Esophagus squamous epithelium (tissue), 5 donors: ENCODE measurements at places on chromosomes 7 and 10.

GRCh38 chr7:117017017-117017451, 63.7 kb downstream of the ST7 start:
- no peak for DNase-seq

DNA sequence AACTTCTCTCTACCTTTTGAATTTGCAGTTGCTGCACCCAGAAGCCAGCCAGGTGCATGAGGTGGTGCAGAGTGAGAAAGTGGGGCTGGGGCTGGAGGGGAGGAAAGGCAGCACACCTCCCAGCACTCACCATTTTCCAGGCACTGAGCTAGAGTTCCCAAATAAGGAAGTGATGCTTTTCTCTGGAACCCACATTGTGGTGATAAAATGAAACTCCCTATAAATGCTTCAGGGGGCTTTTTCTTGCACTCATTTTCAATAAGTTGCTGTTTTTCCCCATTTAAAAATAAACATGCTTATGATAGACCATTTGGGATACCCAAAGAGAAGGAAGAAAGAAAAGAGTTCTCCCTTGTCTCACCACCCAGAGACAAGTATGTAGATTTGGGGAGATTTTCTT, 42.8 kb upstream of the TNS3 start:
- no peak for DNase-seq

GRCh38 chr7:28104041-28104541, 76.5 kb downstream of the JAZF1 start:
- DNase-seq, result no peak

GRCh38 chr7:117217106-117218035, 105.5 kb downstream of the WNT2 start:
- DNase-seq, result no peak

DNA sequence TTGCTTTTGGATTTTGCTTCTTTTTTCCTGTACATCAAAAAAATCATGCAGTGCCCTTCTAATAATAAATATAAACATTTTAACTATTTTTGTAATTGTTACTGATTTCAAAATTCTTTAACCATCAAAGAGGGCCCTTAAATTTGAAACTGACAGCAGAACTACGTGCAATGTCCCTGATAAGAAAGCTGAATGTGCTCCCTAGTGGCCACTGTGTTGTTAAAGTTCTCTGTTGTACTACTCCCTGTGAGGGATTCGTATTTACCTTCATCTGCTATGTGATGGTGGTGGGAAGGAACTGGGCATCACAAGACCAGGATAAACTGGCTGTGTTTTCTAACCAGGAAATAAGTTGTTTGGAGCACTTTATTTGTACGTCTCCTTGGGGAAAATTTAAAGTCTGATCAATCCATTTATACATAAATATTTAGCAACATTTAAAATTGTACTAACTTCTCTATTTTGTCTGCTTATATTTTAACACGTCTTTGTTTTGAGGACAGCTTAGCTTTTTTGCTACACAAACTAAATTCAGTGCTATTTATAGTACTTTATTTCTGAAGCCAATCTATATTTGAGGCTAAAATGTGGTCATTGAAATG, 322.4 kb downstream of the HGF start:
- DNase-seq, result no peak

DNA sequence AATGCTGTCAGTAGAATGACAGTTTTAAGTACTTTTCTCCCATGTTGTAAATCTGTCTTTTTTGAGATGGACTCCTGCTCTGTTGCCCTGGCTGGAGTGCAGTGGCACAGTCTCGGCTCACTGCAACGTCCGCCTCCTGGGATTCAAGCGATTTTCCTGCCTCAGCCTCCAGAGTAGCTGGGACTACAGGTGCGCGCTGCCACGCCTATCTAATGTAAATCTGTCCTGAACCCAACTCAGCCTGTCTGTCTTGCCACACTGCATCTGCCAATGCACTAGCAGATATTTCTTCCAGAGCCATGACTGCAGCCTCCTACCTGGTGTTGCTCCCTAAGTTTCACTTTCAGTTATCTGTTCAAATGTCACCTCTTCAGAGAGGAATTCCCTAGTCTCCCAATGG, 264.1 kb downstream of the PHF14 start:
- no peak for DNase-seq

GRCh38 chr10:71378336-71379117, 18.2 kb upstream of the CDH23 start:
- DNase-seq, result no peak

DNA sequence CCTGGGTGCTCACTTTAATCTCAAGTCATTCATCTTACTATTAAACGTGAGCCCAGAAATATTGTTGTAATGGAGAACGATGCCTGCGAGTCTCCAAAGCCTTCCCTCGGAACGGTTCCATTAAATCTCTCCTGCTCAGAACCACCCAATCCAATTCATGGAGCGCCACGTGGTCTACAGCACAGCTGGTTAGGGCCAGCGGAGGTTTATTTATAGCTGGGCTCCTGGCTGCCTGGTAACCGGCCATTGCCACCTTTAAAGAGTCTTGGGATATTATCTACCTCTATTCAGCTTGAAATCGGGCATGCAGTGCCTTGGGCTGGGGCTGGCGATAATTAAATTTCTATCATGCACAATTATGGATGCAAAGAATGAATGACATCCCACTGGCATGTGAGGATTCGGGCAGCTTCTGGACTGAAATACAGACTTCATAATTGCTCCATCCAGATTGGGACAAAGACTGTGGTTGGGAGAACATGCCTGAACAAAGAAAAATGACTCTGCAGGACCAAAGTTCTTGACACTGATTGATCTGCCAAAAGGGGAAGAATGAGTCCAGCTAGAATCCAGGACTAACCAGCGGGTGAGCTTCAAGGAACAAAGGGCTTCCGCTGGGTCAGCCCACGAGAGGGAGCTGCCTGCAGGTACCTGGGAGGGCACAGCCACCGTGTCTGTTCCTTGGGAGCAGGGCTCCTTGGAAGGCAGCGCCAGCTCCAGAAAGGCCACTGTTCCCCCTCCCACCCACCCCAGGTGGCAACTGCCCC, 7.3 kb downstream of the FAM20C start:
- no peak for DNase-seq

GRCh38 chr7:45469103-45469502, 105.1 kb upstream of the ADCY1 start:
- no peak for DNase-seq

DNA sequence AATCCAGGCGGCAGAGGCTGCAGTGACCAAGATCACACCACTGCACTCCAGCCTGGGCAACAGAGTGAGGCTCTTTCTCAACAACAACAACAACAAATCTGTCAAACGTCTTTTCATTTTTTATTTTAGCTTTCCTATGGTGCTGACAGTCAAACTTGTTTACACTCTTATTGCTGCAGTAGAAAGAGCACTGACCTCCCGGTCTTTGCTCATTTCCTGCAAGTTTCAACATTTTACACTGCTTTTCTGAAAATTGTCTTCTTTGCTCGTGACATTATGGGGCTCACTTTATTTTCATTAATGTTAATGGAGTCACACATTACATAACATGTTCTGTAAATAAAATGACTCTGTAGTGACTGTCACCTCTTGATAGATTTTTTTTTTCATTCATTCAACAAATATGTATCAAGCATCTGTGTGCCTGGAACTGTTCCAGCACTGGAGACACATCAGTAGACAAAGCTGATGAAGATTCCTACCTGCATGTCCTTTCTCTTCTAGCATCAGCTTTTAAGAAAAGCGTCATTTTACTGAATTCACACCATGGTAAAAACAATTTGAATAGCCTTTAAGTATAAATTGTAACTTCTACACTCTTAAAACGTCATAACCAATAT, 277.3 kb downstream of the CELF2 start:
- no peak for DNase-seq
